ENCODE measurements at places on chromosomes 5 and 9. TPM values are rescaled to one million over a fixed set of nuclear protein-coding genes. Genes with fewer than 3 reads are reported as not detected.

Gene CAMLG
- total RNA-seq: 49.1 TPM

Gene IFNK
- not detected for total RNA-seq

Gene CER1
- not detected for total RNA-seq

Gene FAM169A
- 0.98 TPM for total RNA-seq

Gene SPAG8
- total RNA-seq: not detected

Gene HAVCR2
- total RNA-seq: 4.4 TPM

Gene SOX30
- not detected for total RNA-seq

Gene RMRP
- total RNA-seq: 8,462 TPM

Gene SPOCK1
- 70.7 TPM for total RNA-seq

Gene PCDHB13
- 3.7 TPM for total RNA-seq

Gene NPR3
- total RNA-seq: 14.7 TPM

Gene NEUROG1
- total RNA-seq: not detected

Gene KLF4
- 144 TPM for total RNA-seq

Gene SNCAIP
- 11.3 TPM for total RNA-seq

Gene GDA
- total RNA-seq: not detected

Gene PCDHGA11
- total RNA-seq: 6.6 TPM

Gene TNPO1
- 72.7 TPM for total RNA-seq

Gene CNTLN
- total RNA-seq: 13.3 TPM

Gene SLC6A19
- not detected for total RNA-seq

Gene IFNA13
- not detected for total RNA-seq

Gene BTNL8
- total RNA-seq: not detected

Gene SPAAR
- 0.49 TPM for total RNA-seq

Gene CDC20B
- not detected for total RNA-seq

Gene PCDHB16
- total RNA-seq: 12.3 TPM

Gene WDR38
- not detected for total RNA-seq

Gene SLCO6A1
- not detected for total RNA-seq

Gene ARRDC1
- 114 TPM for total RNA-seq
